Right lobe of liver (tissue), 6 donors: ENCODE measurements at places on chromosomes 16 and 17. TPM values are rescaled to one million over a fixed set of nuclear protein-coding genes. Genes with fewer than 3 reads are reported as not detected.

SLC47A1 gene
- 182 TPM for total RNA-seq

AIPL1 gene
- not detected for total RNA-seq

DNA sequence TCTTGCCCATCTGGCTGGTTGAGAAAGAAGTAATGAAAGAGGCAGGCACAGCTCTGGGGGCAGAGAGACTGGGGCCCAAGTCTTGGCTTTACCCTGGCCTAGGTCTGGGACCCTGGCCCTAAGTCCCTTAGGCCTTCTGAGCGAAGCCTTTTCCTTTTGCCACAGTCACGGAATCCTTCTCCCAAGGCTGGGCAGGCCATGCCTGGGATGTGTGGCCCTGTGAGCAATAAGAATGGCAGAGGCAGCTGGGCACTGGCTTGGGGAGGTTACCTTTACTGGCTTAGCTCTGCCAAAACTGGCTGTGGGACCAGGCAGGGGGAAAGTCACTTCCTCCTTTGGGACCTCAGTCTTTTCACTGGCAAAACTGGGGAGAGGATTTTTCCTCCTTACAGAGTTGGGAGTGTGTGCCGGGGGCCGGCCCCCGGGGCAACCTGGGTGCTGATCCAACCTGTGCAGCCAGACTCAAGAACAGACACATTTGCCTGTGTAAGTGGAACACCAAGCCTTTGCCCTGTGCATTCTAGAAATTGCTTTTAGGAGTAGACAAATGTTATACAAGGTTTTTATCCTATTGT lies 12.9 kb downstream of the FOXF1 start:
- H3K27ac ChIP-seq = no peak overlapping the region
- H3K4me3 ChIP-seq = no peak overlapping the region
- no peak for DNase-seq
- no peaks in the 10 kb centered on the region for H3K27me3 ChIP-seq

KRTAP9-4 gene
- total RNA-seq = not detected

DNA sequence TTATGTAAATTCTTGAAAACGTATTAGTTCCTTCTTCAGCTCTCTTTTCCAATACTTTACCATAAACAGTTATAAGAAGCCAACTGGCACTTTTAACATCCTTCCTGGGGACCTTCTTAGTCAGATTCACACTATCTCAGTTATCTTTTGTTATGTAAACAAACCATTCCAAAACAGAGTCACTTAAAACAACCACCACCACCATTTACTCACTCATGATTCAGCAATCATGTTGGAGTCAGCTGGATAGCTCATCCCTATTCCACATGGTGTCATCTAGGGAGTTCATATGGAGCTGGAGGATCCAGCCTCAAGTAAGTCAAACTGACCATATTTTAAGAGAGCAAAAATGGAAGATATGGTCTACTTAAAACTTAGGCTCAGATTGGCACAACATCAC lies 240.3 kb upstream of the IRX3 start:
- H3K4me1 ChIP-seq = no peaks in the 10 kb centered on the region
- H3K27me3 ChIP-seq = no peaks in the 10 kb centered on the region
- no peak for DNase-seq
- H3K27ac ChIP-seq = no peak overlapping the region
- H3K36me3 ChIP-seq = no peaks in the 10 kb centered on the region
- H3K4me3 ChIP-seq = no peak overlapping the region

DNA sequence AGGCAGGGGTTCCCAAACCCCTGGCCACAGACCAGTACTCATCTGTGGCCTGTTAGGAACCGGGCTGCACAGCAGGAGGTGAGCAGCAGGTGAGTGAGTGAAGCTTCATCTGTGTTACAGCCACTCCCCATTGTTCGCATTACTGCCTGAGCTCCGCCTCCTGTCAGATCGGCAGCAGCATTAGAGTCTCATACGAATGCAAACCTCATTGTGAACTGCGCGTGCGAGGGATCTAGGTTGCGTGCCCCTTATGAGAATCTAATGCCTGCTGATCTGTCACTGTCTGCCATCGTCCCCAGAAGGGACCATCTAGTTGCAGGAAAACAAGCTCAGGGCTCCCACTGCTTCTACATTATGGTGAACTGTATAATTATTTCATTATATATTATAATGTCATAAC lies 25.1 kb upstream of the RMI2 start:
- H3K27me3 ChIP-seq = no peaks in the 10 kb centered on the region
- no peak for DNase-seq
- no peaks in the 10 kb centered on the region for H3K36me3 ChIP-seq

GRCh38 chr17:4573669-4574068 lies 10.7 kb upstream of the SMTNL2 start:
- no peaks in the 10 kb centered on the region for H3K4me1 ChIP-seq
- H3K36me3 ChIP-seq = no peaks in the 10 kb centered on the region
- H3K27ac ChIP-seq = no peak overlapping the region
- H3K27me3 ChIP-seq = no peaks in the 10 kb centered on the region
- no peak overlapping the region for H3K4me3 ChIP-seq

MEFV gene
- 1.3 TPM for total RNA-seq

GRCh38 chr17:81482673-81483072 lies 29.9 kb downstream of the ACTG1 start:
- no peaks in the 10 kb centered on the region for H3K27me3 ChIP-seq
- H3K27ac ChIP-seq = no peak overlapping the region
- H3K36me3 ChIP-seq = no peaks in the 10 kb centered on the region
- DNase-seq = no peak
- peaks cover 8% of the 10 kb centered on the region for H3K4me1 ChIP-seq

USP43 gene
- total RNA-seq = 2.1 TPM

COG7 gene
- 8.4 TPM for total RNA-seq

SCIMP gene
- total RNA-seq = 1.0 TPM

DNA sequence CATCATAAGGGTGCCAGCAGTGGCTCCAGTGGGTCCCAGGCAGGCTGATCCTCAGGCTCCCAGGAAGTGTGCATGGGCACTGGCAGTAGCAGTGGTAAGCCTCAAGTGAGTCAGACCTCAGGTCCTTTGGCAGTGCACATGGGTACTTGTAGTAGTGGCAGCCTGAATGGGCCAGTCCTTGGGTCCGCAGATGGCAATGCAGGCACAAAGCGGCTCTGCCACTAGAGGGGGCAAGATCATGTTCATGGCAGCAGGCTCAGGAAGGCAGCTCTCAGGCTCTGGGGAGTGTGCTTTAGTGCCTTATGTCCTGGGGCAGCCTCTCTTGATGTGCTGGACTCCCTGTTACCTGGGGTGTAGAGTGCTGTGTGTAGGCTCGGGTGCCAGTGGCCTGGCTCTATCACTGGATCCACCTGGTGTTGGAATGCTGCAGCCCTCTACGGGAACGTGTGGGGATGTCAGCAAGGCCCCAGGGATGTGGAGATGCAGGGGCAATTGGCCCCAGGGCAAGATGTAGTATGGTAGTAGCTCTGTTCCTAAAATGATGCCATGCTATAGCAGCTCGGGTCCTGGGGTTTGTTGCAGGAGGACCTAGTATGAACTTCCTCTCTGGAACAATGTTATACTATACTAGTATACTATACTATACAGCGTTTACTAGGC lies 11.0 kb downstream of the ACSM3 start:
- peaks cover 12% of the 10 kb centered on the region for H3K4me1 ChIP-seq
- H3K27ac ChIP-seq = no peak overlapping the region
- H3K27me3 ChIP-seq = no peaks in the 10 kb centered on the region
